ENCODE measurements at places on chromosomes 6 and 20.
A peak's percentile ranks its signal among the peaks of the same experiment; 100 is the strongest.

GRCh38 chr6:6919173-6919572, 188.6 kb upstream of the RREB1 start:
- DNase-seq = no peak

- DNase-seq = no peak
Observed at GRCh38 chr6:136129365-136129764, 120.7 kb downstream of the MTFR2 start.

GRCh38 chr6:2970753-2971419, 481 bp downstream of the SERPINB6 start:
- peak; percentile 82 for DNase-seq

DNA sequence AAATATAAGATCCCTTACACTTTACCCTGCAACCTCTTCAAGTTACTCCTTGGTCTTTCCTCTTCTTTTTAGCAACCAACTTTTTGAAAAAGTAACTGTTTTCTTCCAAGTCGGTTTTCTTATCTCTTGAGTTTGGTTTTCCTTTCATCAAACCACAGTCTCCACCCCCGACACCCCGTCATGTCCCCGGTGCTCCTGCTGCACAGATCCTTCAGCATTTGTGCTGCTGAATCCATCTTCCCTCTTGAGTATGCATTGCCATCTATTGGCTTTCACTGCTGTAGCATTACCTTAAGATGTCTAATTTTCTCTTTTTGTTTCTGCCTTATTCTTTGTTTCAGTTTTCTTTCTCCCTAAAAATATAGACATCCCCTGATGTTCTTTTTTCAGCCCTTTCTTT, 11.9 kb upstream of the TNFRSF21 start:
- no peak for DNase-seq

- no peak for DNase-seq
Observed at GRCh38 chr6:72939004-72939403, 286.3 kb downstream of the KHDC1L start.

DNA sequence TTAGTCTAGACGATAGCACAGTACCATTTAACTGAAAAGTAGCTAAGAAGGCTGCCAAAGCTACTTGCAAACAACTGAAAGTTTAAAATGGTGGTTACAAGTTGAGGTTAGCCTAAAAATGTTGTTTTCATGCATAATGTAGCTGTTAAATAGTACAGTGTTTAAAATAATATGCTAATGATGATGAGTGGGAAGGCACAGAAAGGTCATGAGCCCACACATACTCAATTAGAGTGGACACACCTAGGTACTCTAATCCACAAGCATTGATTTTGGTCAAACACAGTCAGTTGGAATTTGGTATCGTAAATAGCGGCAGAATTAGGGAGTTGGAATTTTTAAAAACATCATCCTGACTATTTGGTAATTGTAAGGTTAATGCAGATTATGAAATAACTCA, 7.0 kb downstream of the TXLNB start:
- DNase-seq = no peak

- DNase-seq = peak; percentile 83
Observed at GRCh38 chr6:150142670-150143515, at the start of gene PPP1R14C. TSS of gene PPP1R14C (plus strand) at chr6:150143044. CDS start at chr6:150143193, 149 bp downstream.

- DNase-seq = no peak
Observed at GRCh38 chr6:11161031-11161956, 49.8 kb upstream of the ERVFRD-1 start.

- DNase-seq = no peak
Observed at GRCh38 chr20:13687815-13688214, 49.1 kb upstream of the TASP1 start.

DNA sequence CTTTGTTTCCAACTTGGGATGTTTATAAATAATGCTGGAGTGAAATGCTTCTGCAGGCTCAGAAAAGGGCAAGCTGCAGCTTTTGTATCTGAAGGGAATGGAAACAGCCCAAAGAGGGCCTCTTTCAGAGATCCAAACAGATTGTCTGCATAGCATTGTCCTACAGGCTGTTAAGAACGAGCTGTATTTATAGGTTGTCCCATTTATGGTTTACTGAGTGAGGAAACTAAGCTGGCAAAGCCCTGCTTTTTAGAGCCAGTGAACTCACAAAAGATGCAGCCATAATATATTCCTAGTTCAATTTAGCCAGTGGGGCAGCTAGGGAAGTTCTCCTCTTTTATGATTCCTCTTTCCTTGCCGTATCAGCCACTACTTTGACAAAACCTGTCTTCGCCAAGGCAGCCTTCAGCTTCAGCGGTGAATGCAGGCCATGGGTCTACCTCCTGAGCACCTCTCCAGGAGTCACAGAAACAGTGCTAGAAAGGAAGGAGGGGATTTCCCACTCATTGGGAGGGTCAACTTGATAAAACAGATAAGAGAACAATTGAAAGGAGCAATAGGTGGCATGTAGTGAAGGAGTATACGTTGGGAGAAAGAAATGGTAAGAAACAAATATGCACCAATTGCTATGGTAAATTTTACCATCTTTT, 15.0 kb downstream of the KIAA0319 start:
- no peak for DNase-seq

- DNase-seq = no peak
Observed at GRCh38 chr6:34059136-34059731, 86.7 kb downstream of the GRM4 start.

DNA sequence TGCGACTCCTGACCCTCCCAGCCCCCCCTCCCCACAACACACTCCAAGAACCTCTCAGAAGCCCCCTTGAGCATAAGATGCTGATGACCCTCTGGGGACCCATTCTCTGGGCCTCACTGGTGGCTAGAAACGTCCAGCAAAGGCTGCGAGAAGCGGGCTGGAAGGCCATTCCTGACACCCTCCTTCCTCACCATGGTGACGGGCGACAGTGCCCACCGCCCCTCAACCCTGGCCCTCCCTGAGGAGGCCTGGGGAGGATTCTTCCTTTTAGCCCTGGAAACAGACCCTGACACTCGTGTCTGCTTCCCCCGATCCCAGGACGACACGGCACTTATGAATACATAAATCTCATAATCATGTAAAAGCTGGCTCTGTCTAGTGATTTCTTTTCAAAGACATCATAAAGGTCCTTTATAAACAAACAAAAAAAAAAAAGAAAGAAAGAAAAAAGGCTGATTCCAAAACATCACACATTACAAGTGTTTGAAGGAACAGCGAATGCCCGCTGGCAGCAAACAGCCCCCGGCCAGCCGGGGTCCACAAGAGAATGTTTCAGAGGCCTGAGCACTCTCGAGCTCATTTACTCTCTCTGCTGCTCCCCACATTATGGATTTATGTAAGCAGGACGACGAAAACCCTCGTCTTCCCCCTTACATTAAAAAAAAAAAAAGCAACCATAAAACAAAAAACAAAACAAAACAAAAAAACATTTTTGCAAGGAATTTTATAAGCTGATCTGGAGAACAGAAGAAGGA, 40.7 kb downstream of the PREX1 start:
- no peak for DNase-seq

DNA sequence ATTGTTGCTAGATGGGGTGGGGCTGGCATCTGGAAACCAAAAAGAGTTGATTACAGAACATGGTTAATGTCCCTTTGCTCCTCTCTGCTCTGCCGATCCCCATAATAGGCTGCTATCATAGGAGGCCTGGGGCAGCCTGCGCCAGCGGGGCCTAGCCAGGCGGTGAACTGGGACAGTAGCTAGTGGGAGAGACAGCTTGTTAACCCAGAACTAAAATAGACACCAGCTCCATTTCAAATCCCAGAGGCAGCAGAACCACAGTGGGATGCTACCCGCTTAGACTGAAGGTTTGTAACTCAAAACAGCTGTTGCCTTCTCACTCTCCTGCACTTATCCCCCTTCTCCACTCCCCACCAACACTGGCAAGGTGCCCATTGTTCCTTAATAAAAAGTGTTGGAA, 98.5 kb downstream of the SSR1 start:
- DNase-seq = no peak

DNA sequence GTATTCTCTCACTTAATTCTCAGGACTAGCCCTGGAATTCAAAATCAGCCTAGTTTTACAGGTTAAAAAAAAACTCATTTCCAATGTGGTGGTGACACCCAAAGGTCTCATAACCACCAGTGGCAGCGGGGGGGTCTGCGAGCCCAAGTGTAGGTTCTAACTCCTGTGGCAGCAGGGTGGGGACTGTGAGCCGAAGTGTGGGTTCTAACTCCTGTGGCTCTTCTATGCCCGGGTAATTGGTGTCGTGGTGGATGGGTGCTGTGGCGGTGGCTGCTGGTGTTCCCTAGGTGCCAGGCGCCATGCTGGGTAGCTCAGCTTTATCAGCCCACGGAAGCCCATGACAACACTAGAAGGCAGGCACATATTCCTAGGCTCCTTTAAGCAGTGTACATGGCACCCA, 4.9 kb upstream of the ANKRD60 start:
- no peak for DNase-seq

GRCh38 chr6:154617175-154617574, 106.7 kb upstream of the CNKSR3 start:
- no peak for DNase-seq

DNA sequence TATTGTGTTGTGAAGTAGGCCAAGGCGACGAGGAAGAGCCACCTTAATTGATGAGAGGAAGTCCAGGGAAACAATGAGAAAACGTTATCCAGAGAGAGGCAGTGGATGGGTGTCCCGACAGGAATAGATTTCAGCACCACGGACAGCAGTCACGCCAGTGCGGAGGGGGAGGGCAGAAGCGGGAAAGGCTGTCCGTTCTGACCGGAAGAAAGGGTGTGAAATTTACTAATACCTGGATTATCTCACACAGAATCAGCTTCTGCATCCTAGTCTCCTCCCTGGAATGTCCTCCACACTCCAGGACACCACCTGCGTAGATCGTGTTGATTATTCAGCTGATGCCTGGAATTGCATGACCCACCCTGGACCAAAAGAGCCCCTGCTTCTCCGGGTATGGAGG, 7.4 kb upstream of the BPIFA3 start:
- peak; percentile 81 for DNase-seq

DNA sequence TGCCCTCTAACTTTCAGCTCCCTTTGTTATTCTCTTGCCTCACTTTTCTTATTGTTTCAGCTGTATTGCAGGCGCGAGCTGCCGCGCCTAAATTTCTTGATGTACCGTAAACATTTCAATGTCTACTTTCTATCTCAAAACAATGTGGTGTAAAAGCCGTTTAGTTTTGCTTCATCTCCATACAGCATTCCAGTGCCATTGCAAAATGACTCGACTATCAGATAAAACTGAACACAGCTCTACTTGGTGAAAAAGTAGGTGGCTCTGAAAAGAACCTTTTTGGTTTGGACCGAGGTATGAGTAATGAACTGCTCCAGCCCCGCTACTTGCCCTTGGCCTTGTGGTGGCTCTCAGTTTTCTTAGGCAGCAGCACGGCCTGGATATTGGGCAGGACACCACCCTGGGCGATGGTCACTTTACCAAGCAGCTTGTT, 74.6 kb downstream of the OR2B2 start:
- no peak for DNase-seq

DNA sequence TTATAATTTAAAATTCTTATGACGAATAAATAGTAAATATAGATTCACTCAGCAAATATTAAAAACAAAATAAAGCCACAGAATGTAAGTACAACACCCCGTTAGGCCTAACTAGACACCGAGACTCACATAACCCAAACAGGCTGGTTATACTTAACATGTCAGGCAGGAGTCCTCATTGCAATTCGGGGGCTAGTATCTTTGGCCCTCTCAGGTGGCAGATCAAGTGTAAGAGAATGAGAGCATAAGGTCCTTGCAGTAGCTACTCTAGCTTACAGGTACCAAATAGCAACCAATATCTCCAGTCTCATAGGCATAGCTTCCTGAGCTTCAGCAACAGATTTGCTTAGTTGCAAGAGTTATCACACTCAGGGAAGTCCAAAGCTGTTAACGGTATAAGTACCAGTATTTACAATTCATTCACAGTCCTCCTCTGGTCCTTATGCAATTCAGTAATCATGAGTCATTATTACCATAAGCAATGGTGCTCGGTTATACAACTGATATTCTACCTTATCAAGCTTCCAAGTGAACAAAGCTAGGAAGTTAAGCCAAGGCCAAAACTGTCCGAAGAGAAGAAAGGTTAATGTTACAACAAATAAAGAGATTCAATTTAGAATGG, 20.1 kb downstream of the REV3L start:
- no peak for DNase-seq

GRCh38 chr6:155126727-155127439, 131.8 kb downstream of the TIAM2 start:
- peak; percentile 61 for DNase-seq

- DNase-seq = no peak
Observed at GRCh38 chr6:120290964-120291363, 941.4 kb upstream of the MAN1A1 start.

GRCh38 chr6:147507162-147508041, 1.1 kb upstream of the SAMD5 start:
- peak; percentile 24 for DNase-seq

DNA sequence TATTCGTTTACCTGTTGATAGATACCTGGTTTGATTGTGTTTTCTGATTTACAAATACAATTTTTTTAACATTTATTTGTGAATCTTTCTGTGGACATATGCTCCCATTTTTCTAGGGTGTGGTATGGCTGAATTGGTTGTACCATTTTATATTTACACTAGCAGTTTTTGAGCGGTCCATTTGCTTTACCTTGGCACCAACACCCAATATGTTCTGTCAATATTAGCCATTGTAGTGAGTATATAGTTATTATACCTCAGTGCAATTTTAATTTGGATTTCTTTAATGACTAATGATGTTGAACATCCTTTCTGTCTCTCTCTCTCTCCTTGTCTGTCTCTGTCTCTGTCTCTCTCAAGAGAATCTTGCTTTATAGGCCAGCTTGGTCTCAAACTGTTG, 278.5 kb downstream of the CDKAL1 start:
- DNase-seq = no peak

GRCh38 chr6:40743226-40743625, 156.1 kb upstream of the LRFN2 start:
- DNase-seq = no peak

DNA sequence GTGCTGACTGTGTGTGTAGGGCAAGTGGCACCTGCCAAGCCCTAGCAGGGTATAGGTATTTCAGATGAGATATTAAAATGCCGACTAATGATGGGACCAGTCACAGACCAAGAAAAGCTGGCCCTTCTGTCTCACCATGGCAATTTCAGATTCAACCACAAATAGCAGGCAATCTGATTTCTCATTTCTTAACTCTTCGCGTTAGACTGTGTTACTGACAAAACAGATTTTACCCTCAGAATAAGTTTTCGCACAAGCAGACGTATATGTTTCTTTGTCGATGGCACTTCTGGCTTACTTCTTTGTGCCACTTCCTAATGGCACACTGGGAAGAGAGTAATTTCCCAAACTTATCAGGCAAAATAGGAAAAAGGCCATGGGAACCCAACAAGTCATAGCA, 58.7 kb downstream of the CAP2 start:
- DNase-seq = no peak

GRCh38 chr6:27026361-27026760, 221.1 kb upstream of the PRSS16 start:
- no peak for DNase-seq

DNA sequence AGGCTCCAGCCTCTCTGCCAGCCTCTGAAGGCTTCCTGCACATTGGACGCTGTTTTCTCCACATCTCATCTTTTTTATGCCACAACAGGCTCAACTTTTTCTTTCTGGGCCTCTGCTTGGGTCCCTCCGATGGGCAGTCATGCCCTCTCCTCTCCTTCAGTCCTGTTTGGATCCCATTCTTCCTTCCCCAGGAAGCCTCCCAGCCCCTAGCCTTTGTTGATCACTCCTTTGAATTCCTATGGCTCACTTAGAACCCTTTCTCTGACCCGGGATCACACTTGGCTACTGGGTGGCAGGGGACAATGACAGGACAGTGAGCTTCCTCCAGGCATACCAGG, 4.5 kb downstream of the SLA2 start:
- no peak for DNase-seq

- no peak for DNase-seq
Observed at GRCh38 chr20:50568549-50568942, 58.4 kb downstream of the PTPN1 start.

GRCh38 chr6:150403458-150404246, 34.8 kb downstream of the IYD start:
- no peak for DNase-seq
